Esophagus (tissue), 2 donors: ENCODE measurements at places on chromosomes 7 and 10. TPM values are rescaled to one million over a fixed set of nuclear protein-coding genes. Genes with fewer than 3 reads are reported as not detected.

Gene ATP6V0A4
- polyA plus RNA-seq = 4.4 TPM

Gene HGF
- 0.12 TPM for polyA plus RNA-seq

Gene SLC26A3
- polyA plus RNA-seq = 0.01 TPM

Gene KCNIP2
- polyA plus RNA-seq = 1.6 TPM

Gene ACTL6B
- polyA plus RNA-seq = not detected

Gene ENO4
- 0.07 TPM for polyA plus RNA-seq

Gene PNLIPRP1
- polyA plus RNA-seq = 0.29 TPM

Gene GIMAP8
- polyA plus RNA-seq = 1.9 TPM

Gene WNT2
- polyA plus RNA-seq = not detected

Gene CYP2C8
- polyA plus RNA-seq = 0.02 TPM

Gene DMBT1
- 0.35 TPM for polyA plus RNA-seq

Gene CTAGE15
- polyA plus RNA-seq = 0.05 TPM

Gene MYL10
- polyA plus RNA-seq = not detected

Gene C10orf120
- not detected for polyA plus RNA-seq

Gene OPALIN
- not detected for polyA plus RNA-seq

Gene CALML5
- polyA plus RNA-seq = 185 TPM
